IPS DF 6.9 (cell line): ENCODE measurements at places on chromosomes 12 and 14.

- DNase-seq, result no peak
- no peaks in the 10 kb centered on the region for H3K27me3 ChIP-seq
- H3K4me1 ChIP-seq, result peaks cover 6% of the 10 kb centered on the region; the same call in 1 of the 2 replicates
- H3K4me3 ChIP-seq, result no peak overlapping the region
- no peaks in the 10 kb centered on the region for H3K36me3 ChIP-seq
These were observed 329.0 kb downstream of the ZFP36L1 start for GRCh38 chr14:68463705-68464374.

DNA sequence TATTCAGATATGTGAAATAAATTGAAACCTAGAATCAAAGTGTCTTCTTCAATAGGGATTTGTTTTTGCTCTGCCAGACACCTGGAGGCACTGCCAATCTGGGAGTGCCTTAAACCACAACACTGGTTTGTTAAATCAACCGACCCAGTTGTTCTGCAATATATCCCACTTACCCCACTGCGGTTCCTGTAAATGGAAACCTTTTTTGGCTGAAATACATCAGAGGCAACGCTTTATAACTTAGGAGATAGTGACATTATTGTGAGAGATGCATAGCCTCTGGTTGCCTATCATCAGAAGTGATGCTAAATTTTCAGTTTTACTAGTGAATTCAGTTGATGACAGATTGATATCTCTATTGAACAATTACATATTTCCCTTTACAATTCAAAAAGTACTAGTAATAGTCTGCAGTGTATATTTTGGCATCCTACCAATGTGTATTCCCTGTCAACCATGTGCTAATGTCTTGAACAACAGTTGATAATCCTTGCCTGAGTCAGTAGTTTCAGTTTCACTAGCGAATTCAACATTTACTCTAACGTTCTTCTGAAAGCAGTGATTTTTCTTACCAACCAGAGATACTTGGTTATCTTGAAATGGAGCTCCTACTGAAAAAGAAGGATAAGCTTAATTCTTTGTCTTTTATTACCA is 30.5 kb downstream of the PPP2R5C start:
- H3K36me3 ChIP-seq, result no peaks in the 10 kb centered on the region
- no peak overlapping the region for H3K27ac ChIP-seq
- H3K27me3 ChIP-seq, result no peaks in the 10 kb centered on the region
- no peaks in the 10 kb centered on the region for H3K4me1 ChIP-seq

GRCh38 chr14:30990770-30991169 is 34.7 kb upstream of the AP4S1 start:
- peaks cover 2% of the 10 kb centered on the region for H3K4me1 ChIP-seq
- H3K27me3 ChIP-seq, result no peaks in the 10 kb centered on the region
- no peak for DNase-seq
- no peak overlapping the region for H3K4me3 ChIP-seq
- H3K36me3 ChIP-seq, result no peaks in the 10 kb centered on the region

DNA sequence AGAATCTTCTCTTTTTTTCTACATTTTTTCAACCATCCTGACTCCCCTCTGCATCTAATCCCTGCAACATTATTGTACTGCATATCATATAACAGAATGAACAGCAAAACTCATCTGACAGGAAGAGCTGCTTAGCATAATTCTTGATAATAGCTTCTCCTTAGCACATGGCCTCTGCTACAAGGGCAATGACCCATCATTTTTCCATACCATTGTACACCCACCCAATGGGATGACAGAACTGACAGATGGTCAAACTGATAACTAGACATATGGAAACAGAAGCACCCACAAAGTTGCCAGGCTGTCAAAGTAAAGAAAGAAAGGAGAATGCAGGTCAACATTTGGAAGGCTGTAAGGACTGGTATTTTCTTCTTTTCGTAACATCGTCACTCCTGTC is 390.4 kb upstream of the USP15 start:
- no peaks in the 10 kb centered on the region for H3K4me1 ChIP-seq
- H3K36me3 ChIP-seq, result no peaks in the 10 kb centered on the region
- H3K4me3 ChIP-seq, result no peak overlapping the region
- H3K27ac ChIP-seq, result no peak overlapping the region

DNA sequence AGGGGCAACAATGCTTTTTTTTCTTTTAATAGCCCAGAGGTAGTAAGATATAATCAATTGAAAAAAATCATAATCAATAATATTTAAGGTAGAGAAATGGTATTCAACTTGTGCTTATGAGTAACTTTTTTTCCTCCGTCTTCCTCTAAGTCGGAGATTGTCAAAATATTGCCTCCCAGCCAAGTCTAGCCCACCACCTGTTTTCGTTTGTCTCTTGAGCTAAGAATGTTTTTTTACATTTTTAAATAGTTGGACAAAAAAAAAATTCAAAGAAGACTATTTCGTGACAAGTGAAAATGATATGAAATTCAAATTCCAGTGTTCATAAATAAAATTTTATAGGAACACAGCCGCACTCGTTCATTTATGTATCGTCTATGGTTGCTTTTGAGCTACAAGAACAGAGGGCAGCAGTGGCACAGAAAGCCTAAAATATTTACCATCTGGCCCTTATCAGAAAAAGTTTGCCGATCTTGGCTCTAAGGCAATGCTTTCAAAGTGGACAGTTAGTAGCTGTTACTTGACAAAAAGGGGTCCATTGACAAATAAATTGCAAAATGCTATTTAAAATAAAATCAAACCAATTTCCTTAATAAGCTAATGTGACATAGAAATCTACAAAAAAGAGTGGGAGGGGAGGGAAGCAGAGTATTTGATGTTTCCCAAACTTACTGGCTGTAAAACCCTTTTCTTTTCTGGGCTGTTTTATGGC is 40.8 kb upstream of the MAX start:
- no peak overlapping the region for H3K27ac ChIP-seq
- no peak for DNase-seq
- H3K27me3 ChIP-seq, result no peaks in the 10 kb centered on the region

GRCh38 chr12:88015825-88016224 is 13.4 kb downstream of the C12orf50 start:
- no peaks in the 10 kb centered on the region for H3K36me3 ChIP-seq
- H3K4me1 ChIP-seq, result no peaks in the 10 kb centered on the region
- DNase-seq, result no peak
- H3K27me3 ChIP-seq, result no peaks in the 10 kb centered on the region

DNA sequence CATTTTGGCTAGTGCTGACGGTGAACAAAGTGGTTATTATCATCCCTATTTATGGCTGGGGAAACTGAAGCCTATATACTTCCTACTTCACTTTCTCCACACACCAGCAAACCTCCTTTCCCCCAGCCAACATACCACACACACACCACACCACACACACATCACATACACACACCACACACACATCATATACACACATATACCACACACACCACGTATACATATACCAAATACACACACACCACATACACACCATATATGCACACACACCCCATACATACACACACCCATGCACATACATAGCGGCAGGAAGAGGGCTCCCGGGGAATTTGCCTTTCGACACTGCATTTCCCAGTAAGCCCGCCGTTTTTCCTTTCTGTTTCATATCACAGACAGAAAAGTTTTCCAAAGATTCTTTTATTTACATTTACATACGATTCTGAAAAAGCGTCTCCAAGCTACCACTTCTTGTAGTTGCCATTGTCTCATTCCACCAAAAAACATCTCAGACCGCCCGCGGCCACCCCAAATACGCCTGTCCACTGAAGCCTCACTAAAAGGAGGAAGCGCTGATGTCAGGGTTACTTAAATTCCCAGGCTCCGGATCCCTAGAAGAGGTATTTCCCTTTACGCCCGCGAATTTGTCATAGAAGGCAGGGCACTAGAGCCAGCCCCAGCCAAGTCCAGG is 823 bp upstream of the RAB5B start:
- no peak overlapping the region for H3K27ac ChIP-seq
- H3K4me1 ChIP-seq, result peaks cover 2% of the 10 kb centered on the region; the same call in 1 of the 2 replicates
- no peaks in the 10 kb centered on the region for H3K27me3 ChIP-seq
- DNase-seq, result no peak
- H3K36me3 ChIP-seq, result peaks cover 8% of the 10 kb centered on the region; the same call in 1 of the 2 replicates

GRCh38 chr14:54221971-54222370 is 174.8 kb upstream of the CDKN3 start:
- H3K27ac ChIP-seq, result no peak overlapping the region
- no peaks in the 10 kb centered on the region for H3K4me1 ChIP-seq
- H3K4me3 ChIP-seq, result no peak overlapping the region
- peaks cover 18% of the 10 kb centered on the region; the same call in 1 of the 2 replicates for H3K27me3 ChIP-seq

GRCh38 chr14:20327005-20327869 is 5.8 kb downstream of the CCNB1IP1 start:
- no peak for DNase-seq
- no peak overlapping the region for H3K27ac ChIP-seq
- no peaks in the 10 kb centered on the region for H3K27me3 ChIP-seq
- no peaks in the 10 kb centered on the region; the same call in 1 of the 2 replicates for H3K4me1 ChIP-seq
- no peak overlapping the region for H3K4me3 ChIP-seq

DNA sequence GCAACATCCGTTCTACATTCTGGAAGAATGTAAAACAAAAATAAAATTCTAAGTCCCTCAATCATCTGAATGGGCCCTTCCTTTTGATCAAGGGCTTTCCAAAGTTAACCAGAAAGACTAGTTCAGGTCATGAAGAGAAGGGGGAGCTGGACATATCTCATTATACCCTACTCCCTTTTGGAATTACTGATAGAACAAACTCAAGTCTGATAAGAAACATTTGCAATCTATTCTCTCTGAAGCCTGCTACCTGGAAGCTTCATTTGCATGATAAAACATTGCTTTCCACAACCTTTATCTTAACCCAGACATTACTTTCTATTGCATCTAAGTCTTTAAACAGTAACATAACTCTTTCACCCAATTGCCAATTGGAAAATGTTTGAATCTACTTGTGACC is 8.3 kb upstream of the ACSM4 start:
- no peak overlapping the region for H3K4me3 ChIP-seq
- no peaks in the 10 kb centered on the region for H3K27me3 ChIP-seq
- H3K4me1 ChIP-seq, result no peaks in the 10 kb centered on the region; the same call in 1 of the 2 replicates

DNA sequence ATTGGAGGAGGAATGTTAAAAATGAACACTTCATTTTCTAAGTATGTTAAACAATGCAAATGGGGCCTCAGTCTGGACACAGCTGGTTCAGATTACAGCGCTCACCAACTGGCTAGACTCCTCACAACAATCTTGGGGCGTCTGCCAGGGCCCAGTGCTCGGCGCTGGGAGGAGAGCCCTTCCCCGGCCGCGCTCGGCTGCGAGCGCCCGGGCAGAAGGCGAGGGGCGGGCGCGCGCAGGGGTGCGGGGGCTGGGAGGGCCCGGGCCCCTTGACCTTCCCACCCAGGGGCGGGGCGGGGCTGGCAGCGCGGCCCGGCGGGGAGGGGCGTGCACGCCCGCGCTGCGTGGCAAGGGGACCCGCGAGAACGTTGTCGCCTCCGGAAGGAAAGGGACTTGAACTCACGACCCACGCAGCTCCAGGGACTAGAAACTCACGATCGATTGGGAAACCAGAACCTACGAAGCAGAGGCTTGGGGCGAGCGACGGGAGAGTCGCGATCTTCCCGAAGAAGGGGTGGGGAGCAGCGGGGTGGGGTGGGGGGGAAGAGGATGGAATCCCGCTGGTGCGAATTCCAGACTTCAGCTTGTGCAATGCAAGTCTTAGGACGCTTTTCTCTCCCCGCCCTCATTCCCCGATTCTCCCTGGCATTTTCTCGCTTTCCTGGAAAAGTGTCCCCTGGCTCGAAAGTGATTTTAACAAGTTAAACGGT is at the start of gene FBLN5:
TSS of gene FBLN5 (minus strand) at position 220 of the 710 bp plus-strand sequence. CDS start 465 bp downstream, outside the sequence.
- no peaks in the 10 kb centered on the region for H3K36me3 ChIP-seq
- H3K4me1 ChIP-seq, result no peaks in the 10 kb centered on the region; the same call in 1 of the 2 replicates
- no peak within 1 kb of the TSS for H3K27ac ChIP-seq
- peaks cover 6% of the 10 kb centered on the region; the same call in 1 of the 2 replicates for H3K27me3 ChIP-seq

DNA sequence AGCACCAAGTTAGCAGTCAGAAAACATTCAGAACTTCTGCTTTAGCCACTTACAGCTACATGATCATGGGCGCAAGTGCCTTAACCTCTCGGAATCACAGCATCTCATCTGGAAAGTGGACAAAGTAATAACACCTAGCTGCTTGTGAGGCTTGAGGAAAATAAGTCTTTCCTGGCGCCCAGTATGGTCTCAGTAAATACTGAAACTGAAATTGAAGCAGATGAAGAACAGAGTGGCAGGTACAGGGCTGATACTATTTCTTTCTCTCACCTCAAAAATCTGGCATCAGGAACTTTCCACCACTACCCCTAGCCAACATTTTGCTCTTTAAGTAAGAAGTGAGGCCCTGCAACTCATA is 129.7 kb upstream of the FUT8 start:
- no peak overlapping the region for H3K27ac ChIP-seq
- H3K4me3 ChIP-seq, result no peak overlapping the region
- no peaks in the 10 kb centered on the region for H3K27me3 ChIP-seq
- no peaks in the 10 kb centered on the region for H3K36me3 ChIP-seq
- DNase-seq, result no peak

- H3K36me3 ChIP-seq, result no peaks in the 10 kb centered on the region
- no peak overlapping the region for H3K4me3 ChIP-seq
- H3K4me1 ChIP-seq, result no peaks in the 10 kb centered on the region
- no peak overlapping the region for H3K27ac ChIP-seq
- no peak for DNase-seq
- H3K27me3 ChIP-seq, result no peaks in the 10 kb centered on the region
These were observed 190.7 kb downstream of the DUSP6 start for GRCh38 chr12:89161557-89161956.

DNA sequence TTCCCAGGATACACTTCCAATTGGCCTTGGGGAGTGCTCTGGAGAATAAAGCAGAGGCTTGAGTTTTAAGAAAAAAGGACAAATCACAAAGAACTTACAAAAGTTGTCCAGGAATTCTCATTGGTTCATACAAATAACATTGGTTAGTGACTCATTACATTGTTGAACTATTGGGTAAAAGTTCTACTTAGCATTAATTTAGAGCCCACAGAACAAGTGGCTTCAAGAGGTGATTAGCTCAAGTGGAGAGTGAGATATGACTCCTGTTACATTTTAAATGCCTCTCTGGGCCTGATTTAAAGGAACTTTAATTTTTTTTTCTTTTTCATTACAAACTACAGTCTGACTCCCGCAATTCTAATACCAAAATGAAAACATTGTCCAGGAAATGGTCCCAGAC is 72.9 kb downstream of the ASCL4 start:
- H3K36me3 ChIP-seq, result no peaks in the 10 kb centered on the region
- H3K27me3 ChIP-seq, result peaks cover 23% of the 10 kb centered on the region; the same call in 1 of the 2 replicates
- no peaks in the 10 kb centered on the region for H3K4me1 ChIP-seq
- no peak for DNase-seq
- H3K27ac ChIP-seq, result no peak overlapping the region

DNA sequence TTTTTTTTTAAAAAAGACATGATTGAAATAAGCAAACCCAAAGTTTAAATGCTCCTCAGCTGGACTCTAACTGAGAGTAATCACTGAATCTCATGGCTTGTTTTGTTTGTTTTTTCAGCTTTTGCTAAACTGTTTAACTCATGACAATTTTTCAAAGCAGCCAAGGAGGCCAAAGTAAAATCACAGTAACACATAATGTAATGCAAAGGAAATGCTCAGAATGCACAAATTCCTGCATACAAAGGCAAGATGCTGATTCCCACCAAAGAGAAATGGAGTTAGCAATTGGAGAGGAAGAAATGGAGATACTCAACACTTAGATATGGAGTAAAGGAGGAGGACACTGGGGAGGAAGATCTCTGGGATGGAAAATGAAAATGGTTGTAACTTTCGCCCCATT is 126.2 kb upstream of the SOX5 start:
- no peaks in the 10 kb centered on the region for H3K36me3 ChIP-seq
- peaks cover 3% of the 10 kb centered on the region; the same call in 1 of the 2 replicates for H3K4me1 ChIP-seq
- no peak for DNase-seq
- no peak overlapping the region for H3K4me3 ChIP-seq
